Tibial nerve (tissue), 4 donors: ENCODE measurements at places on chromosomes 2 and 18. TPM values are rescaled to one million over a fixed set of nuclear protein-coding genes. Genes with fewer than 3 reads are reported as not detected.

REG1B gene
- total RNA-seq = 9.0 TPM

DNA sequence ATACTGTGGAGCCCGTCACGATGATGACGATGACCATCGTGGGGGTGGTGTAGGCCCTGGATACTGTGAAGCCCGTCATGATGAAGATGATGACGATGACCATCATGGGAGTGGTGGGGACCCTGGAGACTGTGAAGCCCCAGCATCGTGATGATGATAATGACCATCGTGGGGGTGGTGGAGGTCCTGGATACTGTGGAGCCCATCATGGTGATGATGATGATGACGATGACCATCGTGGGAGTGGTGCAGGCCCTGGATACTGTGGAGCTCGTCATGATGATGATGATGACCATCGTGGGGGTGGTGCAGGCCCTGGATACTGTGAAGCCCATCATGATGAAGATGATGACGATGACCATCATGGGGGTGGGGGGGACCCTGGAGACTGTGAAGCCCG, 81.0 kb upstream of the SALL3 start:
- no peaks in the 10 kb centered on the region for H3K36me3 ChIP-seq

DNA sequence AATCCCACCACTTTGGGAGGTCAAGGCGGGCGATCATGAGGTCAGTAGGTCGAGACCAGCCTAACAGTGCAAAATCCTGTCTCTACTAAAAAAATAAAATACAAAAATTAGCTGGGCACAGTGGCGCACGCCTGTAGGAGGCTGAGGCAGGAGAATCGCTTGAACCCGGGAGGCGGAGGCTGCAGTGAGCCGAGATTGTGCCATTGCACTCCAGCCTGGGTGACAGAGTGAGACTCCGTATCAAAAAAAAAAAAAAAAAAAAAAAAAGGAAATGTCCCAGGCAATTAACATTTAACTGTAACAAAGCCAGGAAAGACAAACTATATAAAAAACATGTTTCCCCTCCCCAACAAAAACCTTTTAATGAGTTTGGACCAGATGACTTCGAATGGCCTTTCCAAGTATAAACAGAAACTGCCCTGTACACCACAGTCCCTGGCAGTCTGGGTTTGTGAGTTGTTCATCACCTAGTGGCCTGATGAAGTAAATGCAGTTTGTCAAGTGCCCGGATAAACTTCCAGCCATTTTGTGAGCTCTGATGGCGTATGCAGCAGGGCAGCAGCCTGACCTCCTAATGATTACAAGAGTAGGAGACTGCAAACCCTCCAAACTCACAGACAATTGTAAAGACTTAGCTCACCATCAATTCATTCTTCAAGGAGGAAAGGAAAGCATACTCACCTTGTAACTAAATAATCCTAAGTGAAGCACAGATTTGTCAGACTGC, 16.6 kb upstream of the PCBP1 start:
- H3K27me3 ChIP-seq = no peaks in the 10 kb centered on the region
- no peaks in the 10 kb centered on the region for H3K36me3 ChIP-seq
- H3K27ac ChIP-seq = peak overlapping the region; percentile 91
- no peak overlapping the region for H3K4me3 ChIP-seq
- no peak for DNase-seq

DNA sequence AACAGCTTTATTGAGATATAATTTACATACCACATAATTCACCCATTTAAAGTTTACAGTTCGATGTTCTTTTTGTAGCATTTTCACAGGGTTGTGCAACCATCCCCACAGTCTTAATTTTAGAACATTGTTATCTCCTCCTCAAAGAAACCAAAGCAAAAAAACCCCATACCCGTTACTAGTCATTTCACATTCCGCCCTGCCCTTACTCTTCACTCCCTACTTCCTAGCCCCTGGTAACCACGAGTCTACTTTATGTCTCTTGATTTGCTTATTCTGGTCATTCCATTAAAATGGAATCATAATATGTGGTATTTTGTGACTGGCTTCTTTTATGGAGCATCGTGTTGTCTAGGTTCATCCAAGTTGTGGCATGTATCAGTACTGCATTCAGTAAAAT, 137.7 kb downstream of the TANC1 start:
- no peak overlapping the region for H3K4me3 ChIP-seq
- H3K27ac ChIP-seq = no peak overlapping the region
- no peaks in the 10 kb centered on the region for H3K4me1 ChIP-seq
- H3K27me3 ChIP-seq = no peaks in the 10 kb centered on the region
- no peak for DNase-seq
- no peaks in the 10 kb centered on the region for H3K36me3 ChIP-seq

DNA sequence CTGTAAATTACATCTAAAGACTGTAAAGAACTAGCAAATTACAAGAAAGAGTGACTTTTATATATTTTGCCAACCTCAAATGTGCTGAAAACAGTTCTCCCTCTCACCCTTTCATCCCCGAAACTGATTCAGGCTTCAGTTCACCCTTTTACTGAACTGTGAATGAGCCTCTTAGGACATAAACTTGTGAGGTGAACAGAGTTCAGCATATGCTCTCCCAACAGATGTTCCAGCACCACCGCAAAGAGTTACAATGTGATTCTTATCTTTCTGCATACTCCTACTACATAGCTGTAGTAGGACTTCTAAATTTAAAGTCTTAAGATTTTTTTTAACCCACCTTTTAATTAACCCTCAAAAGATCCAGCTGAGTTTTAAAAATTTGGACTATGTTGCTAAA, 1.2 kb upstream of the ZCCHC2 start:
- H3K4me1 ChIP-seq = peaks cover 9% of the 10 kb centered on the region
- H3K36me3 ChIP-seq = no peaks in the 10 kb centered on the region
- no peak overlapping the region for H3K4me3 ChIP-seq
- DNase-seq = no peak
- no peak overlapping the region for H3K27ac ChIP-seq
